ENCODE measurements at places on chromosomes 7 and 10.
A peak's percentile ranks its signal among the peaks of the same experiment; 100 is the strongest.

DNA sequence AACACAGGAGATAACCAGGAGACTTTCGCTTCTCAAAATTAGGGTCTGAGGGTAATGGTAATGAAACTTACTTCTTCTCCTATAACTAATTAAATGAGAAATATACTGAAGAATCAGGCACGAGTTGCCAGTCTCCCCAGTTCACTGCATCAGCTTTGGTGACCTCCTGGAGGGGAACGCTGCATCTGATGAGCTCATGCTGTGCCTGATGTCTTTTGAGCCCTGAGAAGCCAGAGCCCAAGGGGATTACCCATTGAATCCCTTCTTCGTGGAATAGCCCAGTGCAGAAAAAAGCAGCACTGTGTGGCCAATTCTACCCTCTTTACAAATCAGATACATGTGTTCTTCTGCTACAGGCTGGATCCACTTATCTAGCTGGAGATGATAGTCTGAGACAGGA lies 45.1 kb downstream of the CYP2C9 start:
- DNase-seq = no peak

- DNase-seq = no peak
These were observed 4.3 kb downstream of the PGAM2 start for GRCh38 chr7:44060948-44061644.

- no peak for DNase-seq
These were observed 74.0 kb downstream of the TLL2 start for GRCh38 chr10:96439725-96440124.

- peak; percentile 91 for DNase-seq
These were observed 26.5 kb upstream of the TRIL start for GRCh38 chr7:28984631-28985030.

- no peak for DNase-seq
These were observed 26.3 kb upstream of the CACNB2 start for GRCh38 chr10:18113881-18114280.

DNA sequence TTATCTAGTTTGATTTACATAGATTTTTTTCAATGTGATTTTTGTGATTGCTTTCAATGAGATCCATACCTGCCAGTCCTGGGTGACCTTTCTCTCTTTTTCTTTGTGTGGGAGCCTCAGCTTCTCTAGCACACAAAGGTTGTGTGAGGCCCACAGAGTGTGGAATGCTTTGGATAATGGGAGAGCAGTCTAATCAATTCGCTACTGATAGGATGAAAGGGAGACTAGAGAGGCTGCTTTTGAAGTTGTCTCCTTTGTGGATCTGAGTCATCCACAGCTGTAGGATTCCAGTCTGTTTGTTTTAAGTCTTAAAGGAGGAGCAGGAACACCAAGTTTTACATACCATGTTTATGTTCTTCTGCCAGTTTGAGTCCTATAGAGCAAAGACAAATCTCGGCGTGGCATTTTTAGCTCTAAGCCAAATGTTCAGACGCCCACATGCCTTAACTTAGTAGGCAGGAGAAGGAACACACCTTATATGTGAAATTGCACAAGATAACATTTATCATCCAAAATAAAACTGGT lies 330.0 kb downstream of the ARL4A start:
- DNase-seq = peak; percentile 13

- DNase-seq = peak; percentile 63
These were observed 44.5 kb downstream of the CSTF2T start for GRCh38 chr10:51654918-51655317.

GRCh38 chr10:51321980-51322379 lies 247.7 kb downstream of the PRKG1 start:
- DNase-seq = peak; percentile 5

DNA sequence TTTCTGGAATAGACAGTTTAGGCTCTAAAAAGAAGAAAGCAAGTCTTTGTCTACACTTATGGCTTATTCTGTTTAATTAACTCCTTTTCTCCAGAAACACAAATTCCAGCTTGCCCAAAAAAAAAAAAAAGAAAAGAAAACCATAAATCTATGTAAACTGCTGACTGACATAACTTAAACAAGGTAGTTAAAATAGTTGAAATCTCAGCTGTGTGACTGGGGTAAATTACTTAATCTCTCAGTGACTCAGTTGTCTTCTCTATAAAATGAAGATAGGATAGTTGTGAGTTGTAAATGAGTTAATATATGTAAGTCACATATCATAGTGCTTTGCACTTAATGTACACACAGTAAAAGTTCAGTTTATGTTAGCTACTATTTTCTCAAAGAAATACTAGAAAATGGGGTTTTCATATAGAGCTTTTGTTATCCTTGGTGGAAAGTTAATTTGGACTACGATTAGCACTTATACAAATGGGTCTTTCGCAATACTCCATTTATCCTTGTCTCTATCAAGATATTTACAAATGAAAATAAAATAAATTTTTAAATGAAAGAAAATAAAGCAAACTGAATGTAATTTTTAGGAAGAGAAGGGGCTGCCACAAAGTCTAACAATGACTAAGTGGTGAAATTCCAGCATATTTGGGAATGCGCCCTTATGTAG lies 200.9 kb downstream of the MBL2 start:
- no peak for DNase-seq

GRCh38 chr10:132803416-132804210 lies 17.7 kb upstream of the NKX6-2 start:
- DNase-seq = no peak

DNA sequence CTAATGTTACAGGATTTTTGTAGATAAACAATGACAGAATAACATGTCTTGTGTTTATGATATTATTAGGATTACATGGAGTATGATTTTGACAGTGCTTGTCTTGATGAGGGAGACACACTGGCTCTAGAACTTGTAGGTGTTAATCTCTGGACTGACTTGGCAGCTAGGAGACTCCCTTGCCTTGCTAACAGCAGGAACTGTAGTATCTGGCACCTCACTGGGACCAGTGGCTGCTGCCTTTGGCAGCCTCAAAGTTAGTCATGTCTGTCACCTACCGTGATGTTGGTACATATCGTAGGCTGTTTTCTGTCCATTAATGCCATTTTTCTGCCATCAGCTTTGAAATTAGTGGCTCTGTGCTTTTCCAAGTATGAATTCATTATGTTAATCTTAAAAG lies 261.5 kb downstream of the CDK14 start:
- no peak for DNase-seq

GRCh38 chr7:55379285-55379684 lies 14.1 kb downstream of the LANCL2 start:
- DNase-seq = no peak

DNA sequence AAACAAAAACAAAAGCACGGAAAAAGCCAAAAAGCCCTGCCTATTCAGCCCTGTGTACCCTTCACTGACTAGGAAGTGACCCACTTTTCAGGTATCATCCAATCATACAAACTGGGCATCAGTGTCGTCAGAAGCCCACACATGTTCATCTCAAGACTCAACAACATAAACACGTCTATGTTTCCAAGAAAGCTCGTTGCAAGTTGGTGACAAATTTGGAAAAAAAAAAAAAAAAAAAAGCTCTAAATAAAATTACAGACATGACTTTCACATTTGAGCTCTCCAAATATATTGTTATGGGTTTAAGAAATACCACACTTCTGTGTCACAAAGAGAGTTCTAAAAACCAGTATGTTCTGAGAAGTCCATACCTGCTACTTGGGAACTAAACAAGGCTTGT lies 204.7 kb upstream of the KLF14 start:
- peak; percentile 26 for DNase-seq

- no peak for DNase-seq
These were observed 11.0 kb downstream of the TLL2 start for GRCh38 chr10:96502561-96503282.

GRCh38 chr7:30726296-30727006 lies 25.5 kb upstream of the INMT start:
- no peak for DNase-seq

DNA sequence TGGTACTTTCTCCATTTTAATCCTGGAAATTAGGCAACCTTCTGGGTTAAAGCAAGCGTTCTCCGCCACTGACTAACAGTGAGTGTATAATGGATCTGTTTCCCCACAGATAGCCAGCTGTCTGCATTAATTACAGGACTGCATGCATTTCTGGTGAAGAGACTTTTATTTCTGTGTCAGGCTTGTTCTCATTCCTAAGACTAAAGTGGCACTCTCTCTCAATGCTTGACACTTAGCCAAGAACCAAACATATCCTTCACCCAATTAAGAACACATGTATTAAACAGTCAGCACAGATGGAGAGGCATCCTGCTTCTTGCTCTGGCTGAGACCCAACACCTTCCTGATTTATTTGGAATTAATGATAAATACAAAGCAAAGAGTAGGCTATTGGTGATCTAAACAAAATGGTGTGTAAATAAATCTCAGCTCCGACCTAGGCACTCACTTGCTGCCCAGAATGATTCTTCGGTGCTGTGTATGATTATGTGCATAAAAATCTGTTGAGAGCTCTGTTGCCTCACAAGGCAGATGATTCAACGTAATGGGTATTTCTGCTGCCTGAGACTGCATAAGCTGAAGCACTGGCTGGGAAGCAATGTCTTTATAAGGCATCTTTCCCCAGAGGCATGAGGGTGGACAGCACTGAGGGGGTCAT lies 16.8 kb downstream of the CALU start:
- peak; percentile 97 for DNase-seq

- DNase-seq = no peak
These were observed 178.4 kb downstream of the EXOC4 start for GRCh38 chr7:133431134-133431724.

- DNase-seq = no peak
These were observed 40.8 kb upstream of the HGF start for GRCh38 chr7:81810476-81811155.

DNA sequence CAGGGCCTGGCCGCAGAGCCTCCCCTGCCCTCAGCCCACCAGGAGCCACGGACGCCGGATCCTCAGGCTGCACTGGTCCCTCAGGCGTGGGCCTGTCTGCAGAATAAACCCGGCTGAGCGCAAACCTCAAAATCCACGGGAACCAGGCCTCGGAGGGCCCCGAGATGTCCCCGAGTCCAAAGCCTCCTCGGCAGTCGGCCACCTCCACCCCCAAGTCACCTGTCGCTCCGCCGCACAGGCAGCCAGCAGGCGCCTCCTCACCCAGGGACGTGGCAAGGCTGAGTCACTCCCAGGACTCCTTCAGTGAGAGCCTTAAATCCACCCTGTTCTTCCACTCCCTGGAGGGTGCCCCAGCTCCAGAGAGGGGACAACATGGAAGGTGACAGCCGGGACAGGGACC lies 33.2 kb downstream of the STK32C start:
- no peak for DNase-seq

DNA sequence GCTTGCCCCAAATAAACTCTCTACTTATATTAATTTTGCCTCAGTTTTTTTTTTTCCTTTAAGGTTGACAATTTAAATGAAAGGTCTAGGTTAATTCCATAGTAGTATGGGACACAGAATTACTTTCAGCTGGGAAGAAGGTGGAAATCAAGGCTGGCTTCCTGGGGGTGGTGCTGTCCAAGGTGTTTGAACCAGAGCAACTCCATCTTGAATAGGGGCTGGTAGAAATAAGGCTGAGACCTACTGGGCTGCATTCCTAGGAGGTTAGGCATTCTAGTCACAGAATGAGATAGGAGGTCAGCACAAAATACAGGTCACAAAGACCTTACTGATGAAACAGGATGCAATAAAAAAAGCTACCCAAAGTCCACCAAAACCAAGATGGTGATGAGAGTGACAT lies 1190.8 kb upstream of the AUTS2 start:
- no peak for DNase-seq

GRCh38 chr10:36494371-36494770 lies 631.0 kb upstream of the ANKRD30A start:
- DNase-seq = peak; percentile 52

DNA sequence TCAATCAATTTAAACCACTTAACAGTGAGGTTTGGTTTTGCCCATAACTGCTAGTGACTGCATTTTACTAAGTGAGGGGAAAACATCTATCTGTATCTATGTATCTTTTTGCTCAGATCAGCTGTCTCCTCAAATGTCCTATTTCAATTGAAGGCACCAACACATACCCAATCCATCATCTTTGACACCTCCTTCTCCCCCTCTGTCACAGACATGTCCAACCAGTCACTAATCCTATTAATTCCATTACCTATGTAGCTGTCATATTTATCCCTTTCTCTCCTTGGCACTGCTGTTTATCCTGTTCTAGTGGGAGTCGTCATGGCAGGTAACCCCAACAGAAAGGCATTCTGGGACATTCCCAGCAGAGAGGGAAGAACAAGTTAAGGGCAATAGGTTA lies 975.2 kb upstream of the AUTS2 start:
- DNase-seq = no peak

- no peak for DNase-seq
These were observed 90.0 kb downstream of the GSAP start for GRCh38 chr7:77326131-77326530.

- DNase-seq = peak; percentile 30
These were observed 117.3 kb downstream of the PRKAG2 start for GRCh38 chr7:151759591-151760042.

GRCh38 chr7:141646826-141647480 lies 55.0 kb downstream of the DENND11 start:
- DNase-seq = no peak

DNA sequence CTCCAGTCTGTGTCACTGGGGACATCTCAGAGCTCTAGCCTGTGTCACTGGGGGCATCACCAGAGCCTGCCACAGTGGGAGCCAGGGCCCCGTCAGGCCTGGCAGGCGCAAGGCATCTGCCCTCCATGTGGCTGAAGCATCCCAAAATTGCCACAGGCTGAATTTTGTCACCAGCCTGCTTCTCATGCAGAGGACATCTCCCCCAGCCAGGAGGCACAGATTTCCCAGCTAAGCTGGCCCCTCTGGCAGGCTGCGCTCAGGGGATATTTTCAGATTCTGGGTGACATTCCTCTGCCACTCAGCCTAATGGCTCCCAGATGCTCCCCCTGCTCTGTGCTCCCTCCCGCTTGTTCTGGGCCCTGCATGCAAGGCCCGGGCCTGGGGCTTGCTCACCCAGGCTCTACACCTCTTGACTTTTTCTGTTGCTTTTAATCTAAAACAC lies 64.6 kb downstream of the COL13A1 start:
- peak; percentile 59 for DNase-seq

DNA sequence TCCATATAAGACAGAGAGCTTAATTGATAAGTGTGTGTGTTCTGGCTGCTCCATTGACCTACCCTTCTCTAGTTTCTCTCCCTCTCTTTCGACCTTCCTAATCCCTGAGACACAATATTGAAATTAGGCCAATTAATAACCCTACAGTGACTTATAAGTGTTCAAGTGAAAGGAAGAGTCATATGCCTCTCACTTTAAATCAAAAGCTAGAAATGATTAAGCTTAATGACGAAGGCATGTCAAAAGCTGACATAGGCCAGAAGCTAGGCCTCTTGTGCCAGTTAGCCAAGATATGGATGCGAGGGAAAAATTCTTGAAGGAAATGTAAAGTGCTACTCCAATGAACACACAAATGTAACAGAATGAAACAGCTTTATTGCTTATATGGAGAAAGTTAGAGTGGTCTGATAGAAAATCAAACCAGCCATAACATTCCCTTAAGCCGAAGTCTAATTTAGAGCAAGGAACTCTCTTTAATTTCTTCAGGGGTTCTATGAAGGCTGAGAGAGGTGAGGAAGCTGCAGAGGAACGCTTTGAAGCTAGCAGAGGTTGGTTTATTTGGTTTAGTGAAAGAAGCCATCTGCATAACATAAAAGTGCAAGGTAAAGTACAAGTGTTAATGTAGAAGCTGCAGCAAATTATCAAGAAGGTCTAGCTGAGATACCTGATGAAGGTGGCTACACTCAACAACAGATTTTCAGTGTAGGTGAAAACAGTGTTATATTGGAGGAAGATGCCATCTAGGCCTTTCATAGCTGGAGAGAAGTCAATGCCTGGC lies 53.8 kb downstream of the ST7 start:
- DNase-seq = no peak

- no peak for DNase-seq
These were observed 2.9 kb downstream of the KLF6 start for GRCh38 chr10:3782146-3782450.

- no peak for DNase-seq
These were observed 33.4 kb downstream of the TAS2R41 start for GRCh38 chr7:143510854-143511592.

GRCh38 chr10:11197266-11197712 lies 179.6 kb downstream of the CELF2 start:
- DNase-seq = no peak
